ENCODE measurements at places on chromosomes 1 and 21.

DNA sequence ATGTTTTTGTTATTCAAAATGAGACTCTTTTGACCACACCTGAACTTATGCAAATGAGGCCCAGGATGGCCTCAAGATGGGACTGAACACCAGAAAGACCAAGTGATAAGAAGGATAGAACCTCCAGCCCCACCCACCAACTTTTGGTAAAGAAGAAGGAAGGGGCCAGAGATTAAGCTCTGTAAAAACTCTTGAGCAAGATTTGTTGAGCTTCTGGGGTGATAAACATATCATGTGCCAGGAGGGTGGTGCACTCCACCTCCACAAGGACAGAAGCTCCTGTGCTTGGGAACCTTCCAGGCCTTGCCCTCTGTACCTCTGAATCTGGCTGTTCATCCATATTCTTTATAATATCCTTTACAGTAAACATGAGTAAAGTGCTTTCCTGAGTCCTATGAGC, 5.3 kb downstream of the RSPH1 start:
- no peak for DNase-seq

DNA sequence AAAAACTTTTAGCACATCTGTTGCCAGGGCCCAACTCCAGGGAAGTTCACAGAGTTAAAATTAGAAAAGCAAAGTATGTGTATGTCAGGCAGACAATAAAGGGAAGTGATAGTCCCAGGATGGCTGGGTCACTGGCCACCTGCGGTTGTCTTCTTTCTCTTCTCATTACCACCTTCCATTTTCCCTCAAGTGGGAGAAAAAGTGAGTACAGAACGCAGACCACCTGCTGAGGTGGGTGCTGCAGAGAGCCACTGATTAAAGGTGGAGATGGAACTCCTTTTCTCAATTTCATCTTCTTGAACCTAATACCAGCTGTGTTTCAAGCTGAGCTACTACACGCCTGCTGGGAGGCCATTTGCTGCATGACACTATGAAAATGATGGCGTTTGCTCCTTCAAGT, 88.8 kb upstream of the PDE4B start:
- no peak for DNase-seq

- DNase-seq, result peak; percentile 80
Measured at GRCh38 chr1:24413350-24414163, at the start of gene STPG1. TSS of gene STPG1 (minus strand) at chr1:24413782. CDS start at chr1:24401388, 12,394 bp downstream.

GRCh38 chr1:92679980-92680379, 104.9 kb downstream of the EVI5 start:
- no peak for DNase-seq

DNA sequence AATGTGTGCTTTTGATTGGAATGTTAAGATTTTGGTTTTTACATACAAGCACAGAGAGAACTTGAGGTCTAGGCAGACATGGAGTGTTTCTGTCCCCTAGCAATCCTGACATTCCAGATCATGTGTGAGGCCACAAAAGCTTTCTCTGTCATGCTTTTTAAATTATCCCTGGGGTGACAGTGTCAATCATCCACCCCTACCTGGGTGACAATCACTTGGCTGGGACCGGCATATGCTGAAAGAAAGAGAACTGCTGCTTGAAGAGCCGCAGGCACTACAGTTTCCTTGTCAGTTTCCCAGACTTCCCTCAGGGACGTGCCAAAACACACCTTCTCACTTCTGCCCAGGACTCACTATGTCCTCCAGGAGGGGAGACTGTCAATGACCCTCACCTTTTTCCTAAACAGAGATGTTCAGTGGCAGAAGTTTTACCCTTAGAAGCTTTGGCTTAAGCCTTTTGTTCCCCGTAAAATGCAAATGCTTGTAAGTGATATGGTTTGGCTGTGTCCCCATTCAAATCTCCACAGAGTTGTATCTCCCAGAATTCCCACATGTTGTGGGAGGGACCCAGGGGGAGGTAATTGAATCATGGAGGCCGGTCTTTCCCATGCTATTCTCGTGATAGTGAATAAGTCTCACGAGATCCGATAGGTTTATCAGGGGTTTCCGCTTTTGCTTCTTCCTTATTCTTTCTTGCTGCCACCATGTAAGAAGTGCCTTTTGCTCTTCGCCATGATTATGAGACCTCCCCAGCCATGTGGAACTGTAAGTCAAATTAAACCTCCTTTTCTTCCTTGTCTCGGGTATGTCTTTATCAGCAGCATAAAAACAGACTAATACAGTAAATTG, 217.4 kb downstream of the FGGY start:
- no peak for DNase-seq

GRCh38 chr1:184002071-184002470, 35.5 kb downstream of the COLGALT2 start:
- DNase-seq, result no peak

- no peak for DNase-seq
Measured at GRCh38 chr1:214665606-214666110, 62.7 kb downstream of the CENPF start.

DNA sequence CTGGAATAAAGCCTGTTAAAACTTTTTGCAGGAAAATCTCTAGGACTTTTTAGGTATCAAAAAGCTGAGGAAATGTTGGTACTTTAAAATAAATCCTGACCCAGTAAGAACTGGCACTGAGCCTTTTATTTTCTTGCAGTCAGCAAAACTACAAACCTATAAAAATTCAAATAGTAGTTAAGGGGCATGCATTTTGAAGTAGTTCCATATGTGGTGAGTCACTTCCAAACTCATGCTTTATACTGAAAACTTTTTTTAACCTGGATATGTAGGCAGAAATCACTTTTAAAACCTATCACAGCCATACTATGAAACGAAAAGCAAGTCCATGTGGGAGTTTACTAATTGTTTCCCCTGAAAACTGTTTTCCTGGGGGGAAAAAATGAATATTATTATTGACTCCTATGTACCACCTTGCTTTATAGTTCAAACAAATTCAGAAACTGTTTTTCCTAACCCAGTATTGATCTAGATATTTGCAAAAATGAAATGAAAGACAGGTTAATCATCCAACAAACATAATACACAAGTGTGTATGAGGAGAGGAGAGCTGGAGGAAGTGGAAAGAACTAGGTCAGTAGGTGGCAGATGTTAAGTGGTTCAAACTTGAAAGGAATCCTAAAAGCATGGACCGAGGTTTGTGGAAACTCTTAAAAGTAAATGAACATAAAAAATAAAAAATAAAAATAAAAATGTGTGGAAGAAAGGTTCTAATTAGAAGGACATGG, 30.5 kb downstream of the NRIP1 start:
- DNase-seq, result peak; percentile 10

- DNase-seq, result no peak
Measured at GRCh38 chr21:15688016-15688415, 41.8 kb upstream of the USP25 start.

DNA sequence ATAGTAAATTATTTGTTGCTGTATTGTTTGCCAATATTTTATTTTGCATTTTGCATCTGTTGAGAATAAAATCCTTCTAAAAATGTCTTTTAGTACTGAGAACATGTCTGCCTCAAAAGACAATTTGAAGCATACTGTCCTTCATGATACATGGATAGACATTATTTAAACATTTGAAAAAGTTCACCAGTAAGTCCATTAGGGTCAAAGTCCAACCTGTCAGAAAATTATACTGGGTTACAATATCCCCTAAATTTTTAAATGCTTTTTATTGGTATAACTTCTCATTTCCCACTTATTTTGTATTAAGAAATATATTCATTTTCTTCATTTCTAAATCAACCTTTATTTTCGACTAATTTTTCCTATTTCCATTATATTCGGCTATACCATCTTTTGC, 9.3 kb downstream of the CHML start:
- DNase-seq, result no peak

- DNase-seq, result no peak
Measured at GRCh38 chr1:20496241-20496661, 10.2 kb upstream of the CAMK2N1 start.

- no peak for DNase-seq
Measured at GRCh38 chr1:22253012-22253790, 110.3 kb upstream of the WNT4 start.

DNA sequence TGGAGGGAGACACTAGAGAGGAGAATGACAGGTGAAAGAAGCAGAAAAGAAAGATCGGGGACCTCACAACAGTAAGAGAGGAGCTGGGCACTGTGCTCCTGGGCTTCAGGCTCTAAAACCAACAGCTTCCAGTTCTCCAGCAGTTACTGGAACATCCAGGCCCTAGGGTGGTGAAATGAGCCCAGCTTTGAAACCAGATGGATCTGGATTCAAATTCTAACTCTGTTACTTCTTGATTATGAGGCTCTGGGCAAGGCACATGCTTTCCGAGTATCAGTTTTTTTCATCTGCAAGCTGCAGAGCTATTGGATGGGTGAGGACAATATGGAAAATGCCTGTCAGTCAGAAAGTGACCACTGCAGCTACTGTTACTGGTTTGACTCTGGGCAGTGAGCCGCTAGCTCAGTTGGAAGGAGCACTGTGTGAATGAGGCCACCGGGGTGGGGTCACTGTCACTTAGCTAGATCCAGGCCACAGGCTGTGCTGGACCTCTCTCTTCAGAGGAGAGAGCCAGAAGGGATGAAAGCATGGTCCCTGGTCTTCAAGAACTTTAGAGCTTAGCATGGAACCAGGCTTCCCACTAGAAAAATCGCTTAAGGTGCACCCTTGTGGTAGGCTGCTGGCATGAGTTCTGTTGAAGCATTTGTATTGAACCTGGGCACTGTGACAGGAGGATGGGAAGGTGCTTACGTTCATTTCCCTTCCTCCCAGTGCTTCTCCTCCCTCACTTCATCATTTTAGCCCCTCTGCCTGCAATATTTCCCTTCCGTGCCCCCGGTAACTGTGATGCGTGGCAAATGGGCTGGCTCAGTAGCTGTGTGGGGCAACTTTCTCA, 12.2 kb downstream of the PLEKHO1 start:
- DNase-seq, result peak; percentile 37

DNA sequence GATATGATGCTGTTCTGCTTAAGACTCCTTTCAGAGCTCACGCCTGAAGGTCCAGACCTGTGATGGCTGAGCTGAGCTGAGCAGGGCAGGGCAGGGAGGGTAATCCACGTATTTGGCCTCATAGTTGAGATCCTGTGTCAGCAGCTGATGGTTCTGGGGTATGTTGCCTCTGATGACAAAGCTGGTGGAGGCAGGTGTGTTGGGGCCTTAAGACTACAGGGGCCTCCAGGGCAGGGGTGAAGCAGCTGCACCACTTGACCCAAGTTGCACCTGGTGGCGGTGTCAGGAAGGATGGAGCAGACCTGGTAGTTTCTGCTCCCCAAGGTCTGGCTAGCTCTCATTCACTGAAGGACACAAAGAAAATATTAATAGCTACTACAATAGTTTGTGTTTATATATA, 57.0 kb downstream of the FCRL5 start:
- no peak for DNase-seq

GRCh38 chr1:234780531-234781162, 170.7 kb upstream of the IRF2BP2 start:
- peak; percentile 12 for DNase-seq

DNA sequence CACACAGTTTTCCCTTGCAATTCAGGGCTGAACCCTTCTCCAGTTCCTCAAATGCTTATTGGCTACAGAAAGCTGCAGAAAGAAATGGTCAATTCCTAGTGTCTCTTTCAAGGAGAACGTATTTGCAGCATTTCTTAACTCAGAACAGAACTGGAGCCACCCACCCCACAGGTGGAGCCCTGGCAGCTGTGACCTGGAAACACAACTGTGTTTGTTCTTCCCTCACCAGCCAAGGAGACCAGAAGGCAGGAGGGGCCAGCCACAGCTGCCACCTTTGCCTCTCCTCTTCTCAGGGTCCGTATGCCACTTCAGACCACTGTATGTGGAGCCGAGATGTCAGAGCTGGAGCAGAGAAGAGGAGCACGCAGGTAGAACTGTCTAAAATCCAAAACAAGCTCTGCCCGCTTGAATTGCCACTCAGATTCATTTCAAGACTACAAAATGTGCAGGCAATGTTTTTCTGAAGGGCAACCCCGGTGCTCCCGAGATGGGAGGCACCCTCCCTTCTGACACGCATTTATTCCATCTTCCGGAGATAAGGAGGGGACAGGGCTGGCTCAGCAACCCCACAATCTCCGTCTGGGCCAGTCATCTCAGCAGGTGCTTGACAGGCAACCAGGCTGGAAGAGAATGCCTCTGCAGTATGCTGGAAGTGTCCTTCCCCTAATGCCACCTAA, 16.7 kb downstream of the CD247 start:
- DNase-seq, result no peak

GRCh38 chr1:151292207-151293030, 10.3 kb downstream of the ZNF687 start:
- no peak for DNase-seq

GRCh38 chr21:16305686-16306085, 575.9 kb downstream of the USP25 start:
- peak; percentile 14 for DNase-seq

GRCh38 chr1:156508205-156508954, 7.8 kb upstream of the MEF2D start:
- DNase-seq, result no peak

DNA sequence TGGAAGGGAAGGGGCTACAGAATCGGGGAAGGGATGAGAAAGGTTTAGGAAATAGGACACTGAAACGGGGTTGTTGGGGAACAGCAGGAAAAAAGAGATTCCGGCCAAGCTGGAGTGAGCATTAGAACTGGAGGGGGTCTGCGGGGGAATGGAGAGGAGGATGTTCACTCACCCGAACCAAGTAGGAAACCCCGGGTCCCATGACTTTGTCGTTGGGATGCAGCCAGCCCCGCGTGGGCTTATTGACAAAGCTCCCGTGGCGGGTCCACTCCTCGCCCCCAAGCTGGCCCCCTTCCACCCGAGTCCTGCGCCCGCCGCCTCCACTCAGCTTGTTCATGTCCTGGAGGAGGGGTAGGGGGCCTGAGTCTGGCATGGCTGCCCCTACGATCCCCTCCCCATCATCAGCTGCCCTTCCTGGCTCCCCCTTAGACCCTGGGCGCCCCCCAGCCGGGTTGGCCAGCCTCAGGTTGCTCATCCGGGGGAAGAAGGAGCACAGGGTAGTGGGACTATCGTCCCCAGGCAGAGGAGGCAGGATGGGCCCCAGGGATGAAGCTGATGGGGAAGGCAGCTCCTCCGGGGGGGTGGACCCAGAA, 591 bp downstream of the SHC1 start:
- DNase-seq, result no peak

GRCh38 chr21:43676391-43676790, 17.0 kb downstream of the RRP1B start:
- DNase-seq, result no peak

DNA sequence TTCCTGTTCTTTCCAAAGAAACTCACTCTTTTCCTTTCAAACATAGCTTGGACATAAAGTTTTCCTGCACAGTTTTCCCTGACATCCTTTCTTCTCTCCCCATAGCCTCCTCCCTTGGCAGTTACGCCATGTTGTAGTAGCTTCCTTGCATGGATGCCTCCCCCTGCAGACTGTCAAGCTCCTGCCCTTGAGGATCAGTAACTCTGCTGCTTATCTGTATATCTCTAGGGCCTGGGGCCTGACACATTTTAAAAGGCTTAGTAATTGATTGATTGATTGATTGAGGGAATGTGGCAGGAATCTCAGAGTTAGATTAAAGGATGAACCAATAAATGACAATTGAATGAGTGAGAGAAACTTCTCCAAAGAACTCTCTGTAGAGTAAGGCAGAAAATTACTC, 143.7 kb downstream of the NEK7 start:
- no peak for DNase-seq
